ENCODE measurements at places on chromosomes 13 and 19.

DNA sequence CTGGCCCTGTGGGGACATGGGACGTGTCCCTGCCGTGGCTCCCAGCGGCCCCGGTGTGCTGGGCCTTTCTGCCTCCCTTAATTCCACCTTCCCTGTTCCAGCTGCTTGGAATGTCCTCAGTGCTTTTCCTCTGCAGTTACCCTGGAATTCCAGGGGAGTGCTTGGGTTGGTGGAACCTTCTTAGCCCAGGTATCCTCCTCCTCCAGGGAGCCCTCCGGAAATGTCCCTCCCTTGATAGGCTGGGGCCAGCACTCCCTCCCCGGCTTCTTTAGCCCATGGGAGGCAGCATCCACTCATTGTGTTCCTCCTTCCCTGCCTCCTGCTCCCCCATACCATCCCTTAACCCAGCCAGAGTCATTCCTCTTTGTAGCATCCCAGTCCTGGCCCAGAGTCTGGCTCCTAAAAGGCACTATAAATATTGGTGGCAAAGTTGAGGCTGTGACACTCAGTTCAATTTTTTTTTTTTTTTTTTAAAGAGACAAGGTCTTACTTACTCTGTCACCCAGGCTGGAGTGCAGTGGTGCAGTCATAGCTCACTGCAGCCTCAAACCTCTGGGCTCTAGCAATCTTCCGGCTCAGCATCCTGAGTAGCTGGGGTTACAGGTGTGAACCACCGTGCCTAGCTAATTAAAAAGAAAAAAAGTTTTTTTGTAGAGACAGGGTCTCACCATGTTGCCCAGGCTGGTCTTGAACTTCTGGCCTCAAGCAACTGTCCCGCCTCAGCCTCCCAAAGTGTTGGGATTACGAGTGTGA lies 13.7 kb upstream of the SLC7A10 start:
- no peak for DNase-seq

GRCh38 chr19:52086481-52086880 lies 9.1 kb downstream of the ZNF841 start:
- DNase-seq: no peak

DNA sequence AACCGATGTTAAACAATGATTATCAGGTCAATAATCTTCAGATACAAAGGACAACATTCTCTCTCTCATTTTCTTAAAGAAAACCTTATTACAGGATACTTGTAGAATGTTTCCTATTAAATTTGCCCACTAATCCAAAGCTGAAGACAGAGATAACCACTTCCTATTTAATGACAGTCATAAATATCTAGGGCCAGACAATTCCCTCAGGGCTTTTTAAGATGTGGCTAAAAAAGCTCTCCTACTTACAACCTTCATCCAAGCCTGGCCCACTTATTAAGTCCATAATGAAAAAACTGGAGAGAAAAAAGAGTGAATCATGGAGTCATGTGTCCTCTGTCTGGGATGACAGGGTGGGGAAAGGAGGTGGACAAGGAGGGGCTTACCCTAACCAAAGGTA lies 235.9 kb downstream of the KLF12 start:
- no peak for DNase-seq

DNA sequence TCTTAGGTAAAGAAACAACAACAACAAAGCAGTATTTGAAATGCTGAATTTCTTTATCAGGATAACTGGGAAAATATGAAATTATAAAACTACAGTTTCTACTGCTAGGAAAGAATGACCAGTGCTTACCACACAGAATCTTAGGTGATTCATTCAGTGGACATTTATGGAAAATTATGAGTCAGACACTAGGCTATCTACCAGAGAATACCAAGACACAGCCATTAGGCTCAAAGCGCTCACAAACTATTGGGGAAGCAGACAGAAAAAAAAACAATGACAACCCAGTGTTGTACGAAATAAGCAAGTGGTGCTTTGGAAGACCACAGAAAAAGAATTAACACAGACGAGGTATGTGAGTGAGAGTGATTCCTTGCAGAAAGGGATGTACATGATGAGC lies 1019.5 kb downstream of the PCDH9 start:
- peak; percentile 89 for DNase-seq

DNA sequence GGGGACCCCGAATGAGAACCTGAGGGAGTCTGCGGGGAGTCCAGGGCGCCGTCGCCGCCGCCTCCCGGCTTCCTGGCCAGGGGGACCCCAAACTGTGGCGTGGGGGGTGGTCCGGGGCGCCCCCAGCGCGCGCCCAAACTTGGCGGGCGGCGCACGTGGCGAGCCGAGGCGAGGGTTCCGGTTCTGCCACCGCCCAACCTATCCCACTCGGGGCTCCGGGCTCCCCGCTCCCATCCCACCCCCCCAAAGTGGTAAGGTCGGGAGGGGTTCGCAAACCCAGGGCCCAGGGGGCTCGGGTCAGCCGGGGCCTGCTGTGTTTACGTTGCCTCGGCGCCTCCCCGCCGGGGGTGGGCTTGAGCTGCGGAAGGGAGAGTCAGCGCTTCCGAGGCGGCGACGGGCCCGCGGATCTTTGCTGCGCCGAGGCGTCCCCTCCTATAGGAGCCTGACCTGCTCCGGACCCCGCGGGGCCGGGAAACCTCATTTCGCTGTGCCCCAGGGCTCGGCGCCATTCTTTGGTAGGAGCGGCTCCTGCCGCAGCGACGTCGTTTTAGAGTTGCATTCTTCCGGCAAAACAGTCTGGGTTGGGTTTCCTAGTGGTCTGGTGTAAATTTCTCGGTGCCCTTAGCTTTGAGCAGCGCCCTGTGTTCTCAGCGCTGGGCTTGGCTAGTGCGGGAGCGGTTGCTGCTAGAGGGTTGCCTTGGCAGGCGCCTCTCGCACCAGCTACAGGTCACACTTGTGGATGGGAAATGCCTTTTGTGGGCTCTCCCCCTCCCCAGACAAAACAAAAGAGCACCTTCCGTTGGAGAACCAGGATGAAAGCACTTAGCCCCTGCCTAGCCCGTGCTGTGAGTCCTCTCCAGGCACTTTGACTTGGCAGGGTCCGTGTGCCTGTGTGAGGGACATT lies 1.2 kb downstream of the DAZAP1 start:
- DNase-seq: no peak

- no peak for DNase-seq
These were observed 10.5 kb upstream of the RAP2A start for GRCh38 chr13:97423300-97424045.

GRCh38 chr19:49937750-49938381 lies 8.6 kb upstream of the NUP62 start:
- peak; percentile 40 for DNase-seq

- no peak for DNase-seq
These were observed 40.2 kb downstream of the SLAIN1 start for GRCh38 chr13:77737583-77738200.

- DNase-seq: no peak
These were observed 75.7 kb downstream of the DHRS12 start for GRCh38 chr13:51728275-51728673.

- no peak for DNase-seq
These were observed 64.7 kb downstream of the COL4A2 start for GRCh38 chr13:110371550-110372465.

- DNase-seq: no peak
These were observed 13.5 kb downstream of the EVI5L start for GRCh38 chr19:7843521-7843920.

DNA sequence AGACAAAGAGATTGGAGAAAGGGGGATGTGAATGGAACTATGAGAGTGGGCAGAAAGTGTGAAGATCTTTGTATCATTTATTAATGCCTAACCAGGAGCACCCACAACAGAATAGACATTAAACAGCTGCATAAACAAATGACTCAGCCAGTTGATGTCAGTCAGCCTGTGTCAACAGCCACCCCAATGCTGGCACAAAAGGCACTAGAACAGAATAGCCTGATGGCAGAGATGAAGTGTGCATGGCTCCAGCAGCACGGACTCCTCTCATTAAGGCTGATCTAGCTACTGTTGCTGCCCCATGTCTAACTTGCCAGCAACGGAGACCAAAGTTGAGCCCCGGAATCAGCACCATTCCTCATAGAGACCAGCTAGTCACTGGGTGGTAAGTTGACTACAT lies 7.8 kb downstream of the CPB2 start:
- DNase-seq: no peak

DNA sequence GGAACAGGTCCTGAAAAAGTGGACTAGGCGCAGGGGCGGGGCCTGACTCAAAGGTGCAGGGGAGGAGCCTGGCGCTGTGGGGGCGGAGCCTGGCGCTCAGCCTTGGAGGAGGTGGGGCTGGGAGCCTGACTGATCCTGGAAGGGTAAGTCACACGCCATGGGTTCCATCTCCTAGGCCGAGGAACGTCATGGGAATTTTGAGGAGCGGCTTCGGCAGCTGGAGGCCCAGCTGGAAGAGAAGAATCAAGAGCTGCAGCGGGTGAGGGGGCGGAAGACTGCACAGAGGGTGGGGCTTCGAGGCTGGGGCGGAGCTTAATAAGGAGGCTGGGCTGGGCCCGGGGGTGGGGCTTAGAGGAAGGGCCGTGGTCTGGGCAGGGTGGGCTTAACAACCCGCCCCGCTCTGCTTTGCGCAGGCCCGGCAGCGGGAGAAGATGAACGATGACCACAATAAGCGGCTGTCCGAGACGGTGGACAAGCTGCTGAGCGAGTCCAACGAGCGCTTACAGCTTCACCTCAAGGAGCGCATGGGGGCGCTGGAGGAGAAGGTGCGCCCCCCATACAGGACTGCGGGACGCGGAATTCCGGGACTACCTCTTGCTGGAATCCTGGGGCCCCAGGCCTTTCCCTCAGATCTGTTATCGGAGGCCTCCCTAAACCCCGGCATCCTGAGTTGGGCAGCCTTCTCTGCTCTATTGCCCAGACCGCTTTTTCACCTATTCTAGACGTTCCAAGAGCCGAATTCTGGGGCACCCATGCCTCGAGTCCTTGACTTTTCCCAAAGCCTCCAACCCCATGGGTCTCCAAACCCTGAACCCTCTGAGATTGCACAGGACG lies 14.5 kb downstream of the PPFIA3 start:
- DNase-seq: no peak

- no peak for DNase-seq
These were observed 44.1 kb downstream of the SLAIN1 start for GRCh38 chr13:77741597-77741972.

- DNase-seq: no peak
These were observed 10.2 kb downstream of the SMIM7 start for GRCh38 chr19:16649734-16650133.

DNA sequence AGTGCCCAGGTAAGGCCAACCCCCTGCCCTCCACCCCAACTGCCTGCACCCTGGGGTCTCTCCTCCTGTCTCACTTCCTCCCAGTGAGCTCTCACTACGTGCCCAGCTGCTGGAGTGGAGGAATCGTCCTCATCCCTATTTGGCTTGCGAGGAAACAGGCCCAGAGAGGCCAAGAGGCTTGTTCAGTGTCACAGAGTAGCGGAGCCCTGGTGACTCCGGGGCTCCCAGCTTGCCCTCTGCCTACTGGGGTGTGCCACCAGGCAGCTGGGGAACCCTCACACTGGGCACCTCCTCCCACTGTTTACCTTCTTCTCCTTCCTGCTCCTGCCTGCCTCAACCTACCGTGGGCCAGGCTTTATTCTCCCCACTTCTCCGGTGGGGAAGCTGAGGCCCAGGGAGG lies 5.6 kb downstream of the TMED1 start:
- DNase-seq: no peak

DNA sequence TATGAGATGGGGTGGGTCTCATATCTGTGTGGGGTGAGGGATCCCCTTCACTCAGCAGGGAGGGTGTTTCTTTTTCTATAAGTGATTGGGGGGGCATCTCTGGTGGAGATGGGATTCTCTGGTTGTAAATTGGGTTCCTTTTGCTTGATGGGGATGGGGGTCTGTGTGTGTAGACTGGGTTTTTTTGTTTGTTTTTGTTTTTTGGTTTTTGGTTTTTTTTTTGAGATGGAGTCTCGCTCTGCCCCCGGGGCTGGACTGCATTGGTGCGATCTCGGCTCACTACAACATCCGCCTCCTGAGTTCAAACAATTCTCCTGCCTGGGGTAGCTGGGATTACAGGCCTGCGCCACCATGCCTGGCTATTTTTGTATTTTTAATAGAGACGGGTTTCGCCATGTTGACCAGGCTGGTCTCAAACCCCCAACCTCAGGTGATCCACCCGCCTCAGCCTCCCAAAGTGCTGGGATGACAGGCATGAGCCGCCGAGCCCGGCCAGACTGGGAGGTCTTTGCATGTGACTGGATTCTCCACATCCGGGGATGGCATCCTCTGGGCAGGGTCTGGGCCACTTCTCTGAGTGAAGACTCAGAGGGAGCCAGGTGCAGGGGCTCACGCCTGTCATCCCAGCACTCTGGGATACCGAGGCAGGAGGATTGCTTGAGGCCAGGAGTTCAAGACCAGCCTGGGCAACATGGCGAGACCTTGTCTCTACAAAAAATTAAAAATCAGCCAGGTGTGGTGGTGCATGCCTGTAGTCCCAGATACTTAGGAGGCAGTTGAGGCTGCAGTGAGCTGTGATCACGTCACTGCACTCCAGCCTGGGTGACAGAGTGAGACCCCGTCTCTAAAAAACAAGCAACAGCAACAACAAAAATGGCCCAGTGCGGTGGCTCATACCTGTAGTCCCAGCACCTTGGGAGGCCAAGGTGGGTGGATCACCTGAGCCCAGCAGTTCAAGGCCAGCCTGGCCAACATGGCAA lies 799 bp downstream of the MYBPC2 start:
- DNase-seq: no peak

- DNase-seq: no peak
These were observed 273.2 kb downstream of the LIG4 start for GRCh38 chr13:107942030-107942617.

DNA sequence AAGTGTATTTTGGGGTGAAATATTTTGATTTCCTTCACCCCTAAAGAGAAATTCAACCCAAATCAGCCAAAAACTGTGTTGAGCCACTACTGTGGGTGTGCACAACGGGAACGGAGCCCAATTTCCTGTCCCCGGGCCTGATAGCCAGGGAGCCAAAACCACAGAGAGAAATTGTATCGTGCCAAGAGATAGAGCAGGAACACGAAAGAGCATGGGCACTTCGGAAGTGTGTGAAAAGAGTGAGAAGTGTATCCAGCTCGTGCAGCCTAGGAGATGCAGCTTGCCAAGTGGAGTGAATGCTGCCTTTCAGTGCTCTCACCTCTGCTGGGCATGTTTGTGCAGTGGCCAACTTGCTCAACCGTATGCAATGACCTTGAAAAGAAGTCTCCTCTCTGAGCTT lies 19.4 kb upstream of the PLEKHF1 start:
- DNase-seq: no peak

DNA sequence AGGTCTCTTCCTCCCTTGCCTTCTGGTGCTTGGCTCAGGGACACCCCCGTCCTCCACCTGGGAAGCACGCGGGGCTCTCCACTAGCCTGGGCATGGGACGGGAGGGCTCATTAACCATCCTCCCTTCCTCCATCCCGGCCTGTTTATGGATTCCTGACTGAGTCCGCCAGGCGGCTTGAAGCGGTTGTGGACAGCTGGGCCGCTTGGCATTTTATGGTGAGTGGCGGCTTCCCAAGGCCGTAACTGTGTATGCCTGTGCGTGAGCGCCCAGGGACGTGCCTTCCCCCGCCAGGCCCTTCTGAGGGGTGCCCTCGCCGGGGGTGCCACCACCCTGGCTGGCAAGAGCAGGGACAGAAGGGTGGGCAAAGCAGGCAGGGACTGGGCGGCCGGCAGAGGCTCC lies 202.8 kb downstream of the URI1 start:
- DNase-seq: no peak

DNA sequence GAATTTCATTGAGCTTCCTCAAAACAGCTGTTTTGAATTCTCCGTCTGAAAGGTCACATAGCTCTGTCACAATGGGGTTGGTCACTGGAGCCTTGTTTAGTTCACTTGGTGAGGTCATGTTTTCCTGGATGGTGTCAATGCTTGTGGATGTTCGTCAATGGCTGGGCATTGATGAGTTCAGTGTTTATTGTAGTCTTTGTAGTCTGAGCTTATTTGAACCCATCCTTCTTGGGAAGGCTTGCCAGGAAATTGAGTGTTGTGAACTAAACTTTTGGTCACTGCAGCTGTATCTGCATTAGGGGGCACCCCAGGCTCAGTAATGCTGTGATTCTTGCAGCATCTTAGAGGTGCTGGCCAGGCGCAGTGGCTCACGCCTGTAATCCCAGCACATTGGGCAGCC lies 22.0 kb downstream of the BLOC1S3 start:
- DNase-seq: peak; percentile 24

Data from astrocyte of the cerebellum (primary cell).